ENCODE measurements at places on chromosomes 12 and 14.

DNA sequence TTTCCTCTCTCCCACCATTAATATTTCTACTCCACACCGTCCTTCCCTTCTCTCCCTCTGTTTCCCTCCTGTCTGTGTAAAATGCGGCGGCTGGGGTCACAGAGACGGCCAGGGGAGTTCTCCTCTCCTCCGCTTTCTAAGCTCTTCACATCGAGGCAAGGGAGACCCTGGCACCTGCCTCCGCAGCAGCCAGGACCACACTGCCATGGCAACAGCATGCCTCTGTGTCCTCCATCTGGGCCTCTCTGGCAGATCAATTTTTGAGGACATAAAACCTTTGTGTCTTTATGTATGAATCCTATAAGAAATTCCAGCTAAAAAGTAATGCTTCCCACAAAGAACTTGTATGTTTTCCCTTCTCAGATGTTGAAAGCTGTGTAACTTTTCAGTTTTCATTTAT, 41.4 kb downstream of the DYRK4 start:
- no peak for DNase-seq

GRCh38 chr12:1246637-1247036, 255.6 kb downstream of the ERC1 start:
- DNase-seq: no peak

- no peak for DNase-seq
These were observed 34.7 kb downstream of the CIT start for GRCh38 chr12:119842380-119842779.

DNA sequence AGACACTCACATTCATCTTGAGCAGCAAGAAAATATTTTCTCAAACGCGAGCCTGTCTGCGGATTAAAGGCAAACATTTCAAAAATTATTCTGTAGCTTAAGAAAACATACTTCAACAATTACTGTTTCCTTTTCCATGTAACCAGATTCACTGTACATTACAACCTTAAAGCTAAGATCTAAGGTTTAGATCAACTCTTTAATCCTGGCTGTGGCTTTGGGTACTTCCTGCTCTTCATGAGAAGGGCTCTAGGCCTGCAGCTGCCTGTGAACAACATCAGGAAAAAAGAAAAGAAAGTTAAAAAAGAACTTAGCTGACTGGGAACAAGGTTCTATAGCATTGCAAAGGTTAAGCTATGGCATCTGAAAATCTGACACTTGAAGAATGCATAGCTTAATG, 21.4 kb upstream of the PIWIL1 start:
- no peak for DNase-seq

DNA sequence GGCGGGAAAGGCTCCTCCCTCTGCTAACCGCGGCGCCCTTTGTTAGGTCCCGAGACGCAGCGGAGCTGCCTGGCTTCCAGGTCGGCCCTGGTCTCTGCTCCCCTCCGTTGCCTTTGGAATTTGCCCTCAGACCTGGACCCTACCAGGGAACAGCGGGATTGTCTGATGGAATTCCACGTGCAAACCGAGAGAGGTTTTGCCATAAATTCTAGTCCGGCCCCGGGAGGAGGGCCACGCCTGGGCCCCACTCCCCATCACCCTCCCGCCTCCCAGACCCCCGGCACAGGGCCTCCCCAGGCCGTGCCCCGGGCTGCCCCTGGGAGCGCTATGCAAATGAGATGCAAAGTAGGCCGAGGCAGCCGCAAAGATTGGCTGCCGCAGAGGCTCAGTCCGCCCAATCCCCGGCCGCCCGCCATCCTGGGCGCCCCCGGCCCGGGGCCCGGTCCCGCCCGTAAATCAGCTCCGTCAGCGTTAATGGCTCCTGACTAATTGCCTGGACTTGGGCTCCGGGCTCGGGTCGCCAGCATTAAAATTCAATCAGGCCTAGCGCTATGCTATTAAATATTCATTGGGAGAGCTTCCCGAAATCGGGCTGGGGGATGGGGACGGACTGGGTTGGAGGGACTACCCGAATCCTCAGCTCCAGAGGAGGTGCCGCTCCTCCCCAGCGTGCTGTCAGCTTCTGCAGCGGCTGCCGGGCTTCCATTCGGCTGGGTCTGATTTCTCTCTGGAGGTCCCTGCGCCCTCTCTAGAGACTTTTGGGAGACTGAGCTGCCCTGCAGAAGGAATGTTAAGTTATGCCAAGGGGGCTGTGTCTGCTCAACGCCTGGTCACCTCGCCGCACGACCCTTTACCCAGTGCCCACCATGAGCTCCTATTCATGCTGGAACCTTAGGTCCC, 15.7 kb upstream of the FIGNL2 start:
- no peak for DNase-seq

DNA sequence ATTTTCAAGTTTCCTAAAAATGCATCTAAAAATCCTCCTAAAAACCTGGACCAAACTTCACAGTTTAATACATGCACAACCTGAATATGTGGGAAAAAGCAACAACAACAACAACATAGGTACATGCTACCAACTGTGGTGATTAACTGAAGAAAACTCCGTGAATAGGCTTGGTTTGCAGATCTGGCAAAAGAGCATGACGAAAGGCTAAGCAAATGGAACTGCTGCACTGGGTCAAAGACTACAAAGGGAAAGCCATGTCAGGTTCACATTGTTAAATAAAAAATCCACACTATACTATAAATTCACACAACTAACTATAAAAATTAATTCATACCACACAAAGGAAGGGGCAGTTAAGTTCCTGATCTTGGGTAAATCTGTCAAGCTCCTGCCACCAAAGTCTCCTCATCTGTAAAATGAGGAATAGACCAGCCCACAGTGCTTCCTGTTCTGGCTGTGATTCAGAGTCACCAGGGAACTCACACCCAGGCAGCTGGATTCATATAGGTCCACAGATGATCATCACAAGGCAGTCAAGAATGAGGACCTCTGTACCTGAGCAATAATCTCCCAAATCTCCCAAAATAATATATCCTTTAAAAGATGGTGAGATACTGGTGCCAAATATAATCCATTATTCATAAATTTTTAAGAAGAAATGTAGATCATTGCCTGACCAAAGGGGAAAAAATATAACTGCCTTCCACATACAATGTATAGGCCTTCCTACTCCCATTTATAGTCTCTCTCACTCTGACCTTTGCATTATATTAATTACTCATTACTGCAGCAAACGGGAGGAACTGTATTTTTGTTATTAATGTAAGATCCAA, 7.0 kb downstream of the CORO1C start:
- DNase-seq: no peak

- DNase-seq: no peak
These were observed 527.9 kb downstream of the SOX5 start for GRCh38 chr12:23421556-23421955.

DNA sequence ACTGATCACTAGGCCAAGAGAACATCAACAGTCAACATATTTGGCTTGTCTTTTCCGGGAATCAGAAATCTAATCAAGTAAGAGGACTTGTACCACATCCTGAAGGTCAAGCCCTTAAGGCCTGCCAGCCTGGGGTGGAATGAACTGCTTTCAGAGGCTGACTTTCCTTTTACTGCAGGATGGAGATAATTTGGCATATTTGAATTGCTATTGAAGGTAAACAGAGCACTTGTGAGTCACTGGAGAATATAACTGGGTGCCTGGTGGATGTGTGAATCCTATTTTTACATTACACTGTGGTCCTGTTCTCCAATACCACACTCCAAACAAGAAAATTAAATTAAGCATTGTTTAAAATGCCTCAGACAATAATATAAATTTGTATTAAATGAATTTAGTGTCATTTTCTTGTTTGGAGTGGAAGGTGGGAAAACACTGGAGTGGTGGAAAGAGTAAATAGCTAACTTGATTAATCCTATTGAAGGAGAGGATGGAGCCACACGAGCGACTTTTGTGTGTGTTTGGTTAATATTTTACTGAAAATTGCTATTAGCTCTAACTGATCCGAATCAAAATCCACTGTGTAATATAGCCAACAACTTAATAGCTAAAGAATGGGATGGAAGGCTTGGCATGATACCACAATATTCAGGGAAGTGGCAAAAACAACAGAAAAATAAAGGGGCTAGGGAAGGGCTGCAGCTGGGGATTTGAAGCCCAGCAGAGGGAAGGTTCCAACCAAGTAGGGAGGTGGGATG, 89.4 kb downstream of the OTX2 start:
- no peak for DNase-seq

GRCh38 chr12:55736780-55737580, 5.9 kb upstream of the GDF11 start:
- peak; percentile 58 for DNase-seq

DNA sequence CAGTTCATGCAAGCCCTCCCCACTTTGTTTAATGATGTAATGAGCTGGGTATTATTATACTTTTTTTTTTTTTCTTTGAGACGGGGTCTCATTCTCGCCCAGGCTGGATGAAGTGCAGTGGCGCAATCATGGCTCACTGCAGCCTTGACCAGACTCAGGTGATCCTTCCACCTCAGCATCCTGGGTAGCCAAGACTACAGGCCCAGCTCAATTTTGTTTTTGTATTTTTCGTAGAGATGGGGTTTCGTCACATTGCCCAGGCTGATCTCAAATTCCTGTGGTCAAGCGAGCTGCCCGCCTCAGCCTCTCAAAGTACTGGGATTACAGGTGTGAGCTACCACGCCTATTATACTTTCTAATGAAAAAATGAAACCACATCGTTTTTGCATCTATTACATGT, 4.5 kb upstream of the DCAF11 start:
- no peak for DNase-seq

GRCh38 chr12:97300891-97301290, 161.7 kb upstream of the RMST start:
- no peak for DNase-seq

DNA sequence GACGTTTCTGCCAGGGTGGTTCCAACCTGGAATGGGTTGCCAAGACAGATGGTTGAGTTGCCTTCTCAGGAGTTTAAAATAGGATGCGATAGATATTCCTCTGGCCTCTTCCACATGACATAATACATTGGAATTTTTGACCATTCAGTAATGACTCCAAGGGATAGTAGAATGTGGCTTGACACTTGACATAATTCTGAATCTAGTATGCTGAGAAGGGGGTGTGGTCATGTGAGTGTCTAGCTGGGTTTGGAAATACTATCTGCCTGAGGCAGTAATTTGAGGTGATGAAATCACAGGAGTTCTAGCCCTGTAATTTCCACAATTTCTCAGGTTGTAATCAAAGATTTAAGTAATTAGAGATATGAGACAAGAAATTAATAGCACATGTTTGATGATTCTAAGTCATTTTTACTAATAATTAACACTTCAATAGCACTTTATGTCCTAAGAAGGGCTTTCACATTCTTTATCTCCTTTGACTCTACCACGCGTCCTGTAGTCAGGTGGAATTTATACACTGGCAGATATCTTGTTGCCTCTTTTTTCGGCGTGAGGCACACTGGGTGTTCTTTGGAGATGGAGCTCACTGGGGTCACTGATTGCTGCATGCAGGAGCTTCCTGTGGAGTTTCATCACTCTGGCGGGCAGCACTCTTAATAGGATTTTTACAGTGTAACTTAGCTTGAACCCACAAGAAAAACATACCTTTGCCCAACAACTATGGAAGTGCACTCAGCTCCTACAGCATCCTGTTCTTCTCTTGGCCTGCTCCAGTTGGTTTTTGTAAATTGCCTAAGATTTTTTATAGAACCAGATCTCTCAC, 3.2 kb upstream of the AMIGO2 start:
- no peak for DNase-seq

DNA sequence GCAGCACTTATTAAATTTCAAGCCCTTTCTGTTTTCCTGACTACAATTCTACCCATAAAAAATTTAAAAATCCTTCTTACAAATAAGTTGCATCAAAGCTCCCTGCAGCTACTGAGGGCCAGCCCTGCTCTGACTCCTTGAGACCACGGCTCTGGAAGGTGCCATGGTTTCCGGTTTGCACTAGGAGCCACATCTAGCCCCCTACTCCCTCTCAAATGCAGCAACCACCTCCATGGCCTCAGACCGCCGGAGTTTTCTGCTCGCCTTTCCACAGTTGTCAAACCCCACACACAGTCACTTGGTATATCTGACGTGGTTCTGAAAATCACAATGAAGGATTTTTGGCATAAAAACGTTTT, 30.1 kb downstream of the P2RX4 start:
- DNase-seq: no peak

DNA sequence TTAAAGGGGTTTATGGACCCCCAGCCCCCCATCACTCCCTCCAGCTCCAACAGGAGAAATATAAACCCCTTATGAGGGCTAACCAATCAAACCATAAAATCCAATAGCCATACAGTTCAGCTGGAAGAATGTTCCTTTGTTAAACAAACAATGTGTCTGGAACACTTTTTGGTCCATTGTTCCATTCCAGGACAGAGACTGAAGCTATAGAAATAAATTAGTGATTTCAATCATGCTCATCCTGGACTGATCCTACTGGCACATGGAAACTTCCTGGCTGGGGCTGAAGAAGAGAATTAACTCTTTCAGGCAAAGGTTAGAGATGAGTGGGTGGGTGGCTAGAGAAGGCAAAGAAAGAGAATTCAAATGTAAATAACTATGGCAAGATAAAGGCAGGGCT, 63.4 kb downstream of the ANO2 start:
- no peak for DNase-seq

DNA sequence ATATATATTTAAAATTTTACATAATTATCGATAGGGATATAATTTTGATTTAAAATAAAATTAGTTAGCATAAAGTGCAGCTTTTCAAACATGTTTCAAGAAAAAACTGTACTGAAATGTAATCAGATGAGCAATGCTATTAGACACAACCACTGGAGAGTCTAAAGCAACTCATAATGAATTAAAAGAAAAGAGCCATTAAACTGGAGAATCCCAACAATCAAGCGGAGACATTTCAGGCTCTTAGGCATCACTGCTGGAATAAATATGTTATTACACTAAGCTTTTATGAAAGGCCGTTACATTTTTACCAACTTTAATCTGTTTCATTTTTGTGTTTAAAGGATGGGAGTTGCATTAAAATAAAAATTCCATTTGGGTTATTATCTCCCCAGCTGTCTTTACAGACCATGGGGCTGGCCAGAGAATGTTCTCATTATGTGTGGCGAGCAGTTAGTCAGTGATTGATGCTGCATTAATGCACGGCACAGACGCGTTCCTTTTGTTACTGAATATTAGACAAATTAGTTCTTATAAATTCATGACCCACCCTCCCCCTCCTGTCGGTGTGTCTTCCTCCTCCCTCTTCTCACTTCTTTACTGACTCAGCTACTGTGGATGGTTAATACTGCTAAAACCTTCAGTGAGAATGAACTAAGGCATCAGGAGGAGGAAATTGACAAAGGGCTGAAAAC, 156.8 kb downstream of the PDZRN4 start:
- DNase-seq: no peak

- DNase-seq: no peak
These were observed 172.3 kb downstream of the GPHN start for GRCh38 chr14:66680216-66680615.

- no peak for DNase-seq
These were observed 64.1 kb downstream of the APPL2 start for GRCh38 chr12:105171691-105172436.

- DNase-seq: no peak
These were observed 57.4 kb downstream of the FOXN3 start for GRCh38 chr14:89359477-89360222.

GRCh38 chr12:118033902-118034301, 17.4 kb downstream of the RFC5 start:
- no peak for DNase-seq
